ENCODE measurements at places on chromosomes 5 and 9.

DNA sequence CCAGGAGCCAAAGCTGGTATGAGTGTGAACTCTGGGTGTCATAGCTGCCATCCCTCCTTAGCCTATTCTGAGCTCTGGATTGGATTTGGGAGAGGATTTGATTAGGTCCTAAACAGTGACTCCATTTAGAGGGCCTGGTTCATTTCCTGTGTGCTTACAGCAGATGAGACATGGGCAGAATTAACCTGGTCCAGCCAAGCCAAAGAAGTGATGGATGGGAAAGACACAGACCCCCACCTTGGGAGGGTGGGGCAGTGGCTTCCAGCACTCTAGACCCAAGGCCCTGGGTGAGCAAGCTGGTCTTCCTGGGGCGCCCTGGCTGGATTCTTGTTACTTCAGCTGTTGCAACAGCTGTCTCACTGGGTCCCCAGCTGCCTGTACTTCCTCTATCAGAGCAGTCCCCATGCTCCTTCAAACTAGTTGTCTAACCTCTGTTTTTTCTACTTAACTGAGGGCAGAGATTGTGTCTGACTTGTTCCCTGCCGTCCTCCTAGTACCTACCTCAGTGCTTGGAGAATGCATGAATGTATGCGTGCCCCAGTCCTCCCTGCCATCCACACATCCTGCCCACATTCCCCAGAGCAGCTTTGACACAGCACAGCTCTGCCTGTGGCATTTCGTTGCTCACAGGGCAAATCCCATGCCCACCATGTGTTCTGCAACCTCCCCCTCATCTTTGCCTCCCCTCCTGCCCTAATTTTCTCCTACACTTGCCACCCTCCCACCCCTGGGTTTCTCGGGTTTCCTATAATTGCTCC lies 115.9 kb downstream of the RGS3 start:
- DNase-seq, result peak; percentile 60

- DNase-seq, result peak; percentile 24
These were observed 4.2 kb upstream of the UGT3A2 start for GRCh38 chr5:36070687-36071571.

GRCh38 chr9:98558575-98558974 lies 150.2 kb downstream of the GABBR2 start:
- DNase-seq, result no peak

DNA sequence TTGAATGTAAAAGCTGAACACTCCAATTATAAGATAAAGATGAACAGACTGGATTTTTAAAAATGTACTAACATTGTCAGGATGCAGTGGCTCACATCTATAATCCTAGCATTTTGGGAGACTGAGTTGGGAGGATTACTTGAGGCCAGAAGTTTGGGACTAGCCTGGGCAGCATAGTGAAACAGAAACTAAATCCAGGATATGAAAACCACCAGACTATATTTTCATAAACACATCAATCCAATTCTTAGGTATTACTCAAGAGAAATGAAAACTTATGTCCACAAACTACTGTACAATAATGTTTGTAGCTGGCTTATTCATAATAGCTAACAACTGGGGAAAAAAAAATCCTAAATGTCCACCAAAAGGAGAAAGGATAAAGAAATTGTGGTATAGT lies 26.8 kb upstream of the NAA35 start:
- DNase-seq, result peak; percentile 9

GRCh38 chr5:83559118-83559785 lies 87.7 kb downstream of the VCAN start:
- peak; percentile 35 for DNase-seq

GRCh38 chr5:1011741-1012312 lies 3.2 kb downstream of the NKD2 start:
- no peak for DNase-seq

- peak; percentile 14 for DNase-seq
These were observed 80.6 kb downstream of the MYO10 start for GRCh38 chr5:16855485-16855884.

DNA sequence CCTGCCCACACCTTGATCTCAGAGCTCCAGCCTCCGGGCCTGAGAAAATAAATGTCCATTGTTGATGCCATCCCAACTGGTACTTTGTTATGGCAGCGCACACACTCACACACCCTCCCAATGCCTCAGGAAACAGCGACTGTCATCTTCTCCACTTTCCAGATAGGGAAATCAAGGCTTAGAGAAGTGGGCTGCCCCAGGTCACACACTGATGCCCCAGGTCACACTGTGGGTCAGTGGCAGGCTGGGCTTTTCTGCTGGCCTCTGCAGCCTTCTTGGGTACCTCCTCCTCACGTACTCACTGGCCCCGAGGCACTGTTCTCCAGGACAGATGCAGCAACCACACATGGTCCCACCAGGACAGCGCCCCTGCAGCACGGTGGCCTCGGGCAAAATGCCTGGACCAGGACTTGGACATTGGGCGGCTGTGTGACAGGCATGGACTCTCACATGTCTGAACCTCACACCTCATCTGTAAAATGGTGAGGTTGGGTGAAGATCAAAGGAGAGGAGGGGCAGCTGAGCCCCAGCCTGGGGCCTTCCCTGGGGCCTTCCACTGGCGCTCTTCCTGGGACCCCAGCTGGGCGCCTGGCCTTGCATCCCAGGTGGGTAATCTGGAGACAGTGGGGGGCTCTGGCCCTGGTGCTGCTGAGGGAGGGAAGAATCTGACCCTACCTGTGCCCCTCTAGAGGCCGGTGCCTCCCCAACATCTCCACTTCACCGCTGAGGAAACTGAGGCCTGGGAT lies 156.0 kb downstream of the COL23A1 start:
- no peak for DNase-seq

DNA sequence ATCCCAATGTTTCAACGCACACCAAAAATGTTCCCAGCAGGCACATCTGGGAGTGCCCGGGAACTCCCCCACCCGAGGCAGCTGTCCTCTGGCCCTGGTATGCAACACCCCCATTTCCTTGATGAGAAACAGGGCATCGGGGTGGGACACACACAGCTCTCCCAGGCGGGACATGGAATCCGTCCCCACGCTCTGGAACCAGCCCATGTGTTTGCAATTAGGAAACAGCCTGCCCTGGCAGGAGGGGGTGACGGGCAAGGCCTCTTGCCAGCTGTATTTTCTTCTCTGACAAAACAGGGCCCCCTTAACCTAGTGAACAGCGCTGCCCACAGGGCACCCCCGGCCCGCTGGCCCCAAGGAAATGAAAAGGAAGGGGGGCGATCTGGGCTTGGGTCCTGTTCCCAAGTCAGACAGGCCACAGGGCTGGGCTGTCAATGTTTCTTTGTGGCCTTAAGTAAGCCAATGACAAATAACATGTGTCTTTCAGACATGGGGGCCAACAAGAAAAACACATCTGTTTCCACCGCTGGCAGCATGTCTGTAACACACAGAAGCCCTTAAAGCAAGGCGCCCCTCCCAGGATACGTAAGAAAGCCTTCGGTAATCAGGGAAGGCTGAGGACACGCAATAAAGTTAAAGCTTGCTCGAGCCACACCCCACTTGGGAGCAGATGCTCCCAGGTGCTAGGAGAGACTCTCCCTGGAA lies 125.3 kb downstream of the ROR2 start:
- DNase-seq, result no peak

- no peak for DNase-seq
These were observed 120.4 kb upstream of the SPRY4 start for GRCh38 chr5:142445266-142445665.

- peak; percentile 77 for DNase-seq
These were observed 308.8 kb downstream of the EFNA5 start for GRCh38 chr5:107361945-107362344.

- no peak for DNase-seq
These were observed 28.5 kb downstream of the AMBP start for GRCh38 chr9:114049441-114050225.

DNA sequence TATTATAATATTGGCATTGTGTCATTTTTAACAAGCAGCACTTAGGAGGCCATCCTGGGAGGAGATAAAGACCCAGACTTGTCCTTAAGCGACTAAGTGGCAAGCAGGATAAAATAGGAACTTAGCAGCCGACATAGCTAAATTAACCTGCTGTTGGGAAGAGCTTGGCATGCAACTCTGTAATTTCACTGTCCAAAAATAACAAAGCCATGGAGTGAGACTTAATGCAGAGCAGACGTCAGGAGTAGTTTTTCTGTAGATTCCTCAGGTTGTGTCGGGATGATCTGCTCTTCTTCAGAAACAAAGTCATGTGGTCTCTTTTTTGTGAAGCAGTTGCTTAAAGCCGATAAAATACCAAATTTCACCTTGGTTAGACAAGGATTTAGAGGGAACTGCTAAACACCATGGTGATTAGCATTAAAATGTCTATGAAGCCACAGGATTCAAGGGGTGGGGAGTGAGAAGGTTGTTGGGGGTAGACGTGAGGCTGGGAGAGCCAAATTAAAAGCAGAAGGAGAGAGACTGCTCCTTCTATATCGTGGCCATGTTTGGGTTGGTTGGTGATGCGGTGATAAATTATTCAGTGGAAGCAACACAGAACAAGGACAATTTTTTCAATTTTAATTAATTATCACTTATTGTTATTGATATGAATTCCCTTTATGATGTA lies 303.0 kb downstream of the CSNK1G3 start:
- peak; percentile 69 for DNase-seq

GRCh38 chr5:126236994-126237393 lies 186.2 kb upstream of the GRAMD2B start:
- DNase-seq, result peak; percentile 6

DNA sequence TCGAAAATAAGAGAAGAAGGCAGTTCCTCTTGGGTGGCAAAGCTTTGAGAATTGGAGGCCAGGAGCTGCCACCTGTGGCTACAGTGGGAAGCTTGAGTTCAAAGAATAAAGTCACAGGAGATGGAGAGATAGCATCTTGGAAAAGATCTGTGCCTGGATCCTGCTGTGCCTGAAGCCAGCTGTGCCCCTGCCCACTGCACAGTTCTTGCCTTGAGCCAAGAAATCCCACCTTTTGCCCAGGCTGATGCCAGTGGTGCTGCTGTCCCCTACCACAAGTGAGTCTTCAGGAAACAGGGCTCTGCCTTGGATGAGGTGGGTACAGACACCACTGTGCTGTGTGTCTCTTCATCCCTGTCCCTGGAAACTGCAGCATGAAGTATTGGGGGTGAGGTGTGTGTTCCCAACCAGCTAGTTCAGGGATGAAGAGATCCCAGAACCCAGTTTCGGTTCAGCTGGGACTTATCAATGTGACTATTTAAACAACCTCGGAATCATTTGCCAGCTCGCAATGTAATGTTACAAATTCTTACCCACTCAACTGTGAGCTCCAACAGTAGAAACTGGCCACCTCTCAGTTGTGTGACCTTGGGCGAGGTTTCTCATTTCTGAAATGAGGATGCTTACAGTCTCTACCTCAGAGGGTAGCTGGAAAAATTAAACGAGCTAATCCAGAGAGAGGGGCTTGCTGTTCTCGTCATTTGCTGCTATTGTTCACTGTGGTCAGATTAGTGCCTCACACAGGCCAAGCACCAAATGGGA lies 5.9 kb downstream of the IER5L start:
- DNase-seq, result no peak

DNA sequence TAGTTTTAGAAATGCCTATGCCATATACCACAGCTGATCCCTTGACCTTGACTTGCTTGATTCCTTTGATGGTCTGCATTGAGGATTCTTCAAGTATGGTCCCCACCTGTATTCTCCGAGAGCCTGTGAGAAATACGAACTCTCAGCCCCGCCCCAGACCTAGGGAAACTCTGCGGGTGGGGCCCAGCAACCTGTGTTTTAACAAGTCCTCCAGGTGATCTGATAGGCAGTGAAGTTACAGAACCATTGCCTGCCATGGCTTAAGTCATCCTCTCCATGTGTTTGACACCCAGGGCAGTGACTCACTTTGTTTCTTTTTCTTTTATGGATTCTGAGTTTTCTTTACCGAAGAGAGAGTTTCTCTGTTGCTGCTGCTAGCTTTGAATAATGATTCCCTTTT lies 18.5 kb downstream of the FRMPD1 start:
- DNase-seq, result no peak

GRCh38 chr5:180785121-180785781 lies 17.4 kb downstream of the MGAT1 start:
- DNase-seq, result peak; percentile 83

All from choroid plexus epithelial cell (primary cell).